ENCODE measurements at places on chromosomes 1 and 21. TPM values are rescaled to one million over a fixed set of nuclear protein-coding genes. Genes with fewer than 3 reads are reported as not detected.

KCND3 gene
- 0.04 TPM for total RNA-seq

PRRX1 gene
- total RNA-seq: not detected

FGGY gene
- 4.1 TPM for total RNA-seq

OPN3 gene
- total RNA-seq: 55.1 TPM

FAM163A gene
- not detected for total RNA-seq

OVAAL gene
- not detected for total RNA-seq

E2F2 gene
- total RNA-seq: 2.6 TPM

TEX38 gene
- not detected for total RNA-seq

COL9A2 gene
- total RNA-seq: 0.34 TPM

NBPF10 gene
- 0.55 TPM for total RNA-seq

GCLM gene
- total RNA-seq: 137 TPM

C1orf21 gene
- total RNA-seq: 8.0 TPM

SPRR2E gene
- total RNA-seq: not detected

PTPN22 gene
- total RNA-seq: not detected

BGLAP gene
- total RNA-seq: 1.2 TPM

LCE2B gene
- not detected for total RNA-seq

MYCL gene
- 1.3 TPM for total RNA-seq

FAM177B gene
- total RNA-seq: not detected

FNDC10 gene
- total RNA-seq: 8.4 TPM

BCL2L15 gene
- total RNA-seq: not detected

TTC24 gene
- not detected for total RNA-seq

OXCT2 gene
- total RNA-seq: 0.38 TPM

CD53 gene
- not detected for total RNA-seq

CASP9 gene
- total RNA-seq: 5.8 TPM

C1orf185 gene
- not detected for total RNA-seq

PROK1 gene
- not detected for total RNA-seq

CDC42BPA gene
- total RNA-seq: 12.5 TPM

FLVCR1 gene
- total RNA-seq: 16.0 TPM

FMO5 gene
- 0.27 TPM for total RNA-seq

LMX1A gene
- not detected for total RNA-seq

OR2AK2 gene
- not detected for total RNA-seq

TMCC2 gene
- total RNA-seq: 2.8 TPM

PDPN gene
- total RNA-seq: not detected

RPE65 gene
- not detected for total RNA-seq

CNIH3 gene
- 0.24 TPM for total RNA-seq

RGS8 gene
- not detected for total RNA-seq

MPL gene
- not detected for total RNA-seq

CYP4X1 gene
- not detected for total RNA-seq

TMEM82 gene
- total RNA-seq: not detected

IFNLR1 gene
- 1.6 TPM for total RNA-seq

TMPRSS15 gene
- total RNA-seq: not detected

ICOSLG gene
- 2.3 TPM for total RNA-seq

SDE2 gene
- total RNA-seq: 7.0 TPM

GRIK3 gene
- not detected for total RNA-seq

LMNA gene
- total RNA-seq: 685 TPM

PTPRU gene
- total RNA-seq: 7.0 TPM

ZNF697 gene
- total RNA-seq: 1.6 TPM

RBM11 gene
- total RNA-seq: not detected
